ENCODE measurements at places on chromosomes 4 and X.

DNA sequence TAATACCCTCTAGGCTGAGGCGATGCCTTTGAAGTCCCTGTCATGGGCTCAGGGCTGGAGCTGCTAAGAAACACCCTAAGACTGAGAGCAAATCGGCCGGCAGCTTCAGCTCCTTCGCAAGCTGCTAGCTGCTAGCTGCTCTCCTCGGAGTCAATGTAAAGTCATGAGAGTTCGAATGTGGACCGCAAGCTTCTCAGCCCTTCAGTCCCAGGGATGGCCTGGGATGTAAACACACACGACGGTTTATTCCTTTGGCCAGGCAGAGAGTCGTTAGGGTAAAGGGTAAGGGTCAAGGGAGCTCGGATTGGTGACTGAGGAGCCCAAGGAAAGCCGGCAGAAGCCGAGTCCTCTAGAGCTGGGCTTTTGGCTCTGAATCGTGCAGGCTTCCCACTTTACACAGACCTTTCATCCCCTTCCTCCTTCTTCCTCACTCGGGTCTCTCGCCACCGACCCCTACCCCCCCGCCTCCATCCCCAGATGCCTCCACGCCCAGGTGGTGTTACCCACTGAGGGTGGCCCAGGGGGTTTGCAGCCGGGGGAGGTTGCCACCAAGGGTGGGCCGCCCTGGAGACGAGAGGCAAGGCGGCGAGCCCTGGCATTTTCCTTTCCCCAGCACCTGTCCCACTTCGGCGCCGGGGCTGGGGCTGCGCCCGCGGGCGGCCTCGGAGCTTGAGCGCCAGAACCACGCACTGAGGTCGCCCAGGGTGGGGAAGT lies 3.1 kb upstream of the BCORL1 start:
- DNase-seq = no peak

- DNase-seq = no peak
These were observed 779.0 kb upstream of the SLIT2 start for GRCh38 chr4:19472666-19473065.

DNA sequence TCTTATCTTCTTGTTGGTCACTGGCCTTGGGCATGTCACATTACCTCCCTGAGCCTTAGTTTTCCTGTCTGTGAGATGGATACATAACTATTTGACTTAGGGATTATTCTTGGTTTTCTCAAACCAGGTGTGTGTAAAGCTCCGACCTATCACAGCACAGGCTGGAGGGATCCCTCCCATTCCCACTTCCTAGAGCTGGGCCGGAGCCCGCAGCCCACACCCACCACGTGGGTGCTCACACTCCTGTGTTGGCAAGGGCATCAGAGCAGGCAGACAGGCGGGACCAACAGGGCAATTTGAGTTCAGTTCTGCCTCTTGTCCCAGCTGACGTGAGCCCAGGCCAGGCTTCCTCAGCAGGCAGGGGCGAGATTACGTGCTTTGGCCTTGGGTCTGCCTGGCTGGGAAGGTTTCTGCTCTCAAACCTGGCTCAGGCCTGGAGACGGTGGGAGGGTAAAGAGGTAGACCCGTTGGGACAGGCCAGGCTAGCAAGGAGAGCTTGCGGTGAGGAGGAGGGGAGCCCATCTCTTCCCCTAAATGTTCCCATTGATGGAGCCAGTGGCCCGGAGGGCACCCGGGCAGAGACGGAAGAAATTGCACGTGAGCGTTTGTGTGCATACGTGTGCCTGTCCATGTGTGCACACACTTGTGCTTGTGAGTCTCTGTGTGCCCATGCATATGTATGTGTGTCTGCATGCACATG lies 734 bp upstream of the SH3TC1 start:
- DNase-seq = no peak

DNA sequence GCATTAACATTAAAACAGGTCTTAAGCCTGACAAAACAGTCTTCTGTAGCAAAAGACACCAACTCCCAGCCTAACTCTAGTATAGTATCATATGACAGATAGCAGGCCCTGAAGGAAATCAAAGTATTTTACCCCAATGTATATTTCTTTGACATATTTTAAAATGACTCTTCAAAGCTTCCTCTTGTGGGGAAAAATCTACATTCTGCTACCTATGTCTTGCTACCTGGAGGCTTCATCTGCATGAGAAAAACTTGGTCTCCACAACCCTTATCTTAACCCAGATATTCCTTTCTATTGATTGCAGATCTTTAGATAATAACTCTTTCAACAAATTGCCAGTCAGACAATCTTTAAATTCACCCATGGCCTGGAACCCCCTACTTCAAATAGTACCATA lies 1620.4 kb downstream of the PCDH7 start:
- no peak for DNase-seq

DNA sequence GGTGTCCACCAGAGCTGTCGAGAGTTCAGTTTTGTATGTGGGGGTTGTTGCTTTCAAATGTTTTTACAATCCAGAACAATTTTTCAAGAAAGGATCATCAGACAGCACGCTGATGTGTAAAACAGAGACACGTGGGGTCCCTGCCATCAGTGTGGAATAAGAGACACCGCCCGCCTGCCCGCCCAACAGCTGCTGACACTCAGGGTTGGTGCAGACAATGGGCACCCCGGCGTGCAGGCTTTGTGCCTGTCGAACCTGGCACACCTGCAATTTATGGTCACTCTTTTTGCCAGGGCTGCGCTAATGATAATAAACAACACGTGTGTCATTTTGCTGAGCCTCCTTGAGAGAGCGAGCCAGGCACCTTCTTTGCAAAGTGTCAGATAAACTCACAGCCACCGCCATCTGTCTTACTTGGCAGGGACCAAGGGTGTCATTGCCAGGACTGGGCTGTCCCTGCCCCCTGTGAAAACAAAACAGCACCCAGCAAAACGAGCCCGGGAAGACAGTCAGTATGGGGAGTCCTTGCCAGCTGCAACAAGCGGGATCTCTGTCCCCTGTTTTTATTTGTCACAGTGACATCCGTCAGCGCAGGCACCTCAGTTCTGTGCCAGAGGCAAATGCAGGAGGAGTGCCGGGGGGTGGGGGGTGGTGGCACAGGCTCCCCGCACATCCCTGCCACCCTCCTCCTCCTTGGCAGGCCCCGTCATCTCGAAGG lies 69.1 kb downstream of the PSAPL1 start:
- DNase-seq = peak; percentile 92

- no peak for DNase-seq
These were observed 94.4 kb downstream of the HHIP start for GRCh38 chr4:144740316-144740715.

DNA sequence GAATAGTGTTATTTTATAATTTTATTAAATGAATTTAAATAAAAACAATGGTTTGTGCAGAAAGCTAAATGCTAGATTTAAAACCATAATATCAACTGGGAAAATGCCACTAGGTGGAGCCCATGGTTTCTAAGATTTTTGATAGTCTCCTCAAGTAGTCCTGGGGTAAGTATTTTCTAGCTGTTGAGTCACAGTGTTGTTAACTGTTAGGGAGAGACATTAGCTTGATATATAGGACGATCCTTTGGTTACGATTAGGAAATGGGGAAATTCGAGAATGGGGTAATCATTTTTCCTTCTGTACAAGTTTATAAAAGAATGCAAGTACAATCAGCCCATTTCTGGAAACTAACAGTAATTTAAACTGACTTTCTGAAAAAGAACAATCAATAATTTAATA lies 378.4 kb downstream of the ANKRD50 start:
- DNase-seq = no peak

DNA sequence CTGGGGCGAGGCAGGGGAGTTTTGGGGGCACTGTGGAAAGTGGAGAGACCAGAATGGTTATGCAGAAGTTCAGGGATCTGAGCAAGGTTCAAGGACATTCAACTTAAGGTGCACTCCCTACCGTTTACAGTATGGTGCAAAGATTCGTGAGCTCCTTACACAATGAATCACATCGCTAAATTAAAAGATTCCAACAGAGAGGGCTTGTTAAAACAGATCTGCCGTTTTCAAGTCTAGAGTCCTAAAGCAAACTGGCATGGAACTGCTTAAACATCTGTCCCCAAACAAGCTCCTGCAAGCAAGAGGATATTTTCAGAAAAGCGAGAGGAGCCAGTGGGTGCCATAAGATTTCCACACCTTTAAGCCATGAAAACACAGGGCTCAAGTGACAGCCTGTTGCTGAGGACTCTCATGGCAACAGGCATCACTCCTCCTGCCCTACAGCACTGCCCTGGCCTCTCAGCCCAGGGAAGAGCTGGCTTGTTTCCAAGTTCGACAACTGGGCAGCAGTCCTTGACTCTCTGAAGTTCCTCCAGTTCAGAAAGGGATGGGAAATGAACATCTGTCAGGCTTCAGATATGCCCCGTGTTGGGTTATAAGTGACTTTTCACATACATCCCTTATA lies 10.0 kb downstream of the FAM184B start:
- DNase-seq = peak; percentile 22

DNA sequence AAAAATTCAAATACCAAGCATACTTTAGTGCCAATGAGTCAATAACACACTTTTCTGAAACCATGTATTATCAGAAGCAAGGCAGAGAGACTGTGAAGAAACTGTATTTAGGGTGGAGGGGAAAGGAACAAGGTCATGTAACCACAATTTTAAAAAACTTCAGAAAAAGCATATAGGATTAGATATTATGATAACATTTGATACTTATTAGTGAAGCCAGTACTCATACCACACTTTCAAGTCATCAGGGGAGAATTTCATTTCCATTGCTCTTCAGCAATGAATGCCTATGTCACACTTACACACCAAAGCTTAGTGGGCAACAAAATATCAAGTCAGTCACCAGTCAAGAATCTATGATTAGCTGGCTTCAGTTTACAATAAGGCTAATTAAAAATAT lies 602.2 kb downstream of the IL15 start:
- DNase-seq = no peak

DNA sequence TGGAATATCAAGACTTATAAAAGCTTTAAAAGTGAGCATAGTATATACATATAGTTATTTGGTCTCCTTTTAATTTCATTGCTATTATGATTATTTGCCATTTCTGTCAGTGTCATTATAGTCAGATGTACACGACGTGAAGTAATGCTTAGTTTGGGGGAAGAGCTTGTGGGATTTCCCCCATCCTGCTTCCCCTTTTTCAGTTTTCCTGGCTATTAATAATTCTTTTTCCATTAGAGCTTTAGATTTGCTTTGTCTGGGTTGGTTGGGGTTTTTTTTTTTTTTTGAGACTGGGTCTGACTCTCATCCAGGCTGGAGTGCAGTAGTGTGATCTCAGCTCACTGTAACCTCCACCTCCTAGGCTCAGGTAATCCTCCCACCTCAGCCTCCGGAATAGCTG lies 5.4 kb downstream of the ABCE1 start:
- DNase-seq = no peak

GRCh38 chr4:73631565-73632226 lies 11.5 kb upstream of the RASSF6 start:
- peak; percentile 14 for DNase-seq

- DNase-seq = no peak
These were observed 436.9 kb downstream of the NLGN4X start for GRCh38 chrX:5791721-5792120.

DNA sequence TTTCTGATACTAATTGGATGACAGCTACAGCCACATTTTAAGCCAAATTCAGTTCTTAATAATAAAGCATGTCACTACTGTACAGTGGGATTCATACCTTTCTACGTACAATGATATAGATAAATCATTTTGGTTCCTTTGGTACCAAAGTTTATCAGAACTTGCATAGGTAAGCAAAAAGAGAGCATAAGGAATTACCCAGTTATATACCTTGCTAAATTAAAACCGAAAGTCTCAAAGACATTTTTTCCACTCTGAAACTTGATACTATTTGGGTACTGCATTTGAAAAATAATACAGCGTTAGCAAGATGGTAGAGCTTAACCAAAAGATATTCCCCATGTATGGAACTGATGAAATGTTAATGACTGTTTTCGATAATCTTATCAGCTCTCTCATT lies 400.9 kb upstream of the ADGRL3 start:
- no peak for DNase-seq

- DNase-seq = no peak
These were observed 25.3 kb downstream of the STEEP1 start for GRCh38 chrX:119539872-119540271.

DNA sequence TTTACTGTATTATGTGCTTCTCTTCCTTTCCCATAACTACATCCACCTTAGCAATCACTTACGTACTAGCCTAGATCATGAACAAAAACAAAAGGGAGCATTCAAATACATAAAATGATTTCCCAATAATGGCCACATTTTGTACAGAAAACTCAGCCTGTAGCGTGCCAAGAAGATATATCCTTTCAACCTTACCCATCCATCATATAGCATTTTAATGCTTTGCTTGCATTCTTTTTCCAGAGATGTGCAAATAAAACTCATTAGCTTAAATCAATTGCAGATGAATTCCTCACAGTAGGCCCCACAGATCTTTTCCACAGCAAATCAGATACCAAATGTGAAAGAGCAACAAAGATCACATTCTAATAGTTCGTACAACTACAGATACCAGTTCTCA lies 20.8 kb downstream of the GRSF1 start:
- no peak for DNase-seq

GRCh38 chr4:158814207-158814606 lies 45.4 kb downstream of the FNIP2 start:
- no peak for DNase-seq

GRCh38 chr4:150235808-150236271 lies 157.6 kb downstream of the DCLK2 start:
- DNase-seq = no peak

GRCh38 chr4:23134331-23134730 lies 441.6 kb downstream of the GBA3 start:
- no peak for DNase-seq

DNA sequence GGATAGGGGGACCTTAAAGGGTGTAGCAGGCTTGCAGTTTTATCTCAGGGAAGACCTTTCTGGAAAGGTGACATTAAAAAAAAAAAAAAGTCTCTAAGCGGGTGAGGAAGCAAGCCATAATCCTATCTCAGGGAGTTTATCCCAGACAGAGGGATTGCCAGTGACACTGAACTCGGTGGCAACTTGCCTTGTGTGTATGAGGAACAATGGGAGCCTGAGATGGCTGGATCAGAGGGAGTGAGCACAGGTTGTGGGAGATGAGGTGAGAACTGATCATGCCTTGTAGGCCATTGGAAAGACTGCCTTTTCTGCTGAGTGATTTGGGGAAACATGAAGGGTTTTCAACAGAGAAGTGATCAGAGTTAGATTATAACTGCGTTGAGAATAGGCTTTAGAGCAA lies 31.1 kb downstream of the DTHD1 start:
- no peak for DNase-seq

GRCh38 chrX:14051416-14051815 lies 21.7 kb upstream of the GEMIN8 start:
- no peak for DNase-seq

All from NCI-H187 (cell line).